ENCODE measurements at places on chromosomes 4 and X. TPM values are rescaled to one million over a fixed set of nuclear protein-coding genes. Genes with fewer than 3 reads are reported as not detected.

GRCh38 chr4:797066-797465 is 28.9 kb downstream of the CPLX1 start:
- DNase-seq, result no peak

DNA sequence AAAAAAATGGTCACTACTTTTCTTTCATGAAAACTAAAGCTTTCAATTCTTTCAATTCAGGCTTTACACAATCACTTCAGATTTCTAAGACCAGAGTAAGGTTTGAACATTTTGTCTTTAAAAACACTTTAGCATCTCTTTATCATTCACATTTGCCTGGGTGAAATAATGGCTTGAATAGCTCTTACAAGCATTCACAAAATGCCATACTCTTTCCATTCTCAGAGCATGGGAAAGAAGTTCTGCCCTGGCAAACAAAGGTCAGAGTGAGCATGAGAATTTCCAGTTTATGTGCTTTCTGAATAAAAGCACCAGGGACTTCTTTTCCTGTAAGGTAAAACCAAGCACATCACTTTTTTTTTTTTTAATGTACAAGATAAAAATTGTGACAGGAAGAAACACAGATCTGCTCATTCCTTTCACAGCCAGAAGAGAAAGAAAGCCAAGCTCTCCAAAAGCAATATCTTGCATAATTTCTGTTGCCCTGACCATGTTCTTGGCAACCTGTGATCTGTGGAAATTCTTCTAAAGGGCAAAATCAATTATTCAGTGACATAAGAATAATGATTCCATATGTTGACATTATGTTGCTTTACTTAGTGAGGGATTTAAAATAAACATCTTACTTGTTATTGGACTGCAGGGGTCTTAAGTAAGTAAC is 64.8 kb downstream of the CD40LG start:
- no peak for DNase-seq

DNA sequence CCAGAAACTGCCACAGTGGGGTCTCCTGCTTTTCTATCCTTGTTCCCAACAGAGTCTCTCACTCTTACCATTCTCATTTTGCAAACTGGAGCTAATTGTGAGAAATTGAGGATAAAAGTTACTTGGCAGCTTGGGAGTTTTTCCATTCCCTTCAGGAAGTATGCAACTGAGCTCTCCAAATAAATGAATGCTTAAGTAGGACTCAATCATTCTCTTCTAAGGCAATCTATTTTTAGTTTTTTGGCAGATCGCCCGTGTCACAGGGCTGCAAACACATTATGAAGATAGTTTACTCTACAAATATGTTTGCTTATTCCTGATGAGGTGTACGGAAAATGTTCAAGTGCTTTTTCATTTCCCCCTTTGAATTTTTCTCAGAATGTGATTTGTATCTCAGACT is 5.3 kb downstream of the ASB11 start:
- no peak for DNase-seq

GRCh38 chr4:8022767-8023695 is 83.4 kb upstream of the AFAP1 start:
- DNase-seq, result no peak

DNA sequence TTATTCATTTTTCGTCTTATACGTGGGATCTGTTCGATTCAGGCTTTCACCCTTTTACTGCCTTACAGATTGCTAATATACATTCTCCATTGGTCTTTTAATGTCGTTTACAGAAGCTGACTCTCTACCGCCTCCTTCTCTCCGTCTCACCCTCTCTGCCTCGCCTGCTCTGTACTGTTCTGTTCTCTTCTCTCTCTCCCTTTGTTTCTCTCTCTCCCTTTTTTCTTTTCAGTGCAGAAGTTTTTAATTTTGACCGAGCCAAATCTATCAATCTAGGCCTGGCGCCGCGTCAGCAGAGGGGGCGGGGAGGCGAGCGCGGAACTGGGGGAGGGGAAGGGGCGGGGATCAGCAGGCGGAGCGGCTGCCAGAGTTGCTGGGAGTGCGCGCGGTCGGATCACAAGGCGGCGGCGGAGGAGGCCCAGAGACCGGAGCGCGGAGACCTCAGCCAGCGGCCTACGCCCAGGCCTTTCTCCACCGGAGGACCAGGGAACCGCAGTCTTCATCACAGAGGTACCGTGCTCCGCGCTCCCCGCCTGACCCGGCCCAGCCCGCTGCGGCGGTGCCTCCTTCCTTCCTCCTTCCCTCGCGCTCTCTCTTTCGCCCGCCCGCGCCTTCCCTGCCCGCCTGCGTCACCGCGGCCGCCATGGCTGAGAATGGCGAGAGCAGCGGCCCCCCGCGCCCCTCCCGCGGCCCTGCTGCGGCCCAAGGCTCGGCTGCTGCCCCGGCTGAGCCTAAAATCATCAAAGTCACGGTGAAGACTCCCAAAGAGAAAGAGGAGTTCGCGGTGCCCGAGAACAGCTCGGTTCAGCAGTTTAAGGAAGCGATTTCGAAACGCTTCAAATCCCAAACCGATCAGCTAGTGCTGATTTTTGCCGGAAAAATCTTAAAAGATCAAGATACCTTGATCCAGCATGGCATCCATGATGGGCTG is at the start of gene UBQLN2:
TSS of gene UBQLN2 (plus strand) at position 397 of the 931 bp plus-strand sequence. CDS start at position 644, 247 bp downstream.
- DNase-seq, result no peak

DNA sequence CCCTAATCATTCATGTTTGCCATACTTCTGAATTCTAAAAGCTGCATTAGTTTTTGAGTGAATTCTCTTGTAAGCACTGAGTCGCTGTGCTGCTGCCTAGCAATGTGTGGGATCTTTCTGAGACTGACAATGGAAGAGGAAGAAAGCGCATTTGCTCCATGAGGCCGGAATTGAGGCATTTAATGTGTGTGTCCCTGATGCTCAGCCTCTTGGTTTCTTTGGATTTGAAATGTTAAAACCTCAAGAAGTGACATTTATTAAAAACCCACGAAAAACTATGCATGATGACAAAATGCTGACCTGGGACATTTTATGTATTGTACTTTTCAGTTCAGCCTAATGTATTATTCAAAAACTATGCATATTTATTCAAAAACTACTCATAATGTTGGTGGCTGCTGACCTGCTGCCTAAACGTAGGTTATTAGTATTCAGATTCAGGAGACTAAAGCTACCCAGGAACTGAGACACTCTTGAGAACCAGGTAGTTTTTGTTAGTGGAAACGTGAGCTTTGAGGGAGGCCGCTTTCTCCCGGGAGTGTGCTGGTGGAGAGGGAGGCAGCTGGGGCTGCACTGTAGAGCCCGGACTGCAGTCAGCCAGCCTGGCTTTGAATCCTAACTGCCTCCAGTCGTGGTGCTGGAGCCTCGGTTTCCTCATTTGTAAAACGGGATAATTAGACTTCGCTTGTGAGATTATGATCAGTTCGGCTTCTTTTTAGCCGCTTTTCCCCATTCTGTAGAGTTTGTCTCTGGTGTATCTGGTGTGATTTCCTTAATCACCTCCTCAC is 11.3 kb downstream of the RGS12 start:
- DNase-seq, result no peak

GRCh38 chr4:105755375-105755774 is 46.8 kb downstream of the GSTCD start:
- DNase-seq, result no peak

GRCh38 chrX:111260451-111260850 is 9.8 kb downstream of the CAPN6 start:
- DNase-seq, result no peak

DNA sequence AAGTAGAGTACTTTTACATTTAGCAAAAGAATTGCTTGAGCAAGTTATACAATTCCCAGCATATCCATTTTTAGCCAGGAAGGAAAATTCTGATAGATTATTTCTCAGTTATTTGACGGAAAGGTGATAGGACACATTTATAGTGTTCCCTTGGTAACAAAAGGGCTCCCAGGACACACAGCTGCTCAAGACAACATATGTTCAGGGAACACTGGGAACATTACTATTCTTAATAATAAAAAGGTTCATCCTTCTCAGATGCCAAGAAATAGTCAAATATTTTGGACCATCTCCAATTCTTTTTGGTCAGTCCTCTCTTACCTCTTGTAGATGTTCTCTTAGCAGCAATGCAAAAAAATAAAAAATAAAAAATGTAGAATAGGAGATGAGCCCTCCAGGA is 66.8 kb upstream of the SMAD1 start:
- no peak for DNase-seq

DNA sequence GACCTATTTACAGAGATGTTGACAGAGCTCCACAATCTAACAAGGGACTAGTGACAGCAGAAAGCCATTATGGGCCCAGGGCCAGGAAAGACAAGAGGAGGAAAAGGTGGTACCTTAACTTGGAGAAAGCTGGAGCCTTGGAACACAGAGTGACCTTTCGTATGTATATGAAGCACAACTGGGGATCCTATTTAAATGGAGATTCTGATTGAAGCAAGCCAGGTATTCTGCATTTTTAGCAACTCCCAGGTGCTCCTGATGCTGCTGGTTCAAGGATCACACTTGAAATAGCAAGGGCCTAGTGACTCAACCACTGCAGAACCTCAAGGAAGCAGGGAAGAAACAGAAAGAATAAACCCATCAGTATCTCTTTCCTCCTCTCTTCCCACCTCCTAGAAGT is 99.4 kb downstream of the TMEM47 start:
- no peak for DNase-seq

Gene FAM9C
- not detected for polyA plus RNA-seq

Gene ANXA3
- 15.7 TPM for polyA plus RNA-seq

Gene TMEM255A
- 0.10 TPM for polyA plus RNA-seq

Data from BJ (cell line).